ENCODE measurements at places on chromosomes 3 and 15. TPM values are rescaled to one million over a fixed set of nuclear protein-coding genes. Genes with fewer than 3 reads are reported as not detected.

- no peak for DNase-seq
These were observed 210.9 kb downstream of the ZIC1 start for GRCh38 chr3:147619921-147620560.

- no peak for DNase-seq
These were observed 287.1 kb downstream of the IL5RA start for GRCh38 chr3:2823031-2823430.

GRCh38 chr3:110521019-110521418 is 550.6 kb upstream of the NECTIN3 start:
- no peak for DNase-seq

DNA sequence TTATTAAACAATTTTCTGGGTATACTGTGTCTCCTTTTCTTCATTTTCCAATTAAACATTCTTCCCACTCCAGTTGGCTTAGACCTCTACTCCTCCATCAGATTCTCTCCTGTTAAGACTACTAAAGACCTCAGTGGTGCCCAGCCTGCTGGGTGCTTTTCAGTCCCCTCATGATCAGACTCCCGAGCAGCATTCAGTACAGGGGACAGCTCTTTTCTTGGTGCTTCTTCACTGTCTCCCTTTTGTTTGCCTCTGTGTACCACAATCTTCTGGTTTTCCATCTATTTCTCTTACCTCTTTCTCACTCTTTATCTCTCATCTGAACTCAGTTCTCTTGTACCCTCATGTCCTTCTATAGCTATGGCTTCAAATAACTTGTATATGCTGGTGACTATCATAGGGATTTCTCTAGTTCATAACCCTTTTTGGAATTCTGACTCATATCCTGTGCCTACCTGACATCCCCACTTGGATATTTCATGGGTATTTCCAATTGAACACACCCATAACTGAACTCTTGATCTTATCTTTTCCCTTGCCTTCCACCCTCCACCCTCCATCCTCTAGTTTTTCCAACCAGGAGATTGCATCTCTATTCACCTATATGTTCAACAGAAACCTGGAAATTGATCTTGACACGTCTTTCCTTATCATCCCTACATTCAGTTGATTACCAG is 55.6 kb upstream of the ABHD10 start:
- DNase-seq, result no peak

DNA sequence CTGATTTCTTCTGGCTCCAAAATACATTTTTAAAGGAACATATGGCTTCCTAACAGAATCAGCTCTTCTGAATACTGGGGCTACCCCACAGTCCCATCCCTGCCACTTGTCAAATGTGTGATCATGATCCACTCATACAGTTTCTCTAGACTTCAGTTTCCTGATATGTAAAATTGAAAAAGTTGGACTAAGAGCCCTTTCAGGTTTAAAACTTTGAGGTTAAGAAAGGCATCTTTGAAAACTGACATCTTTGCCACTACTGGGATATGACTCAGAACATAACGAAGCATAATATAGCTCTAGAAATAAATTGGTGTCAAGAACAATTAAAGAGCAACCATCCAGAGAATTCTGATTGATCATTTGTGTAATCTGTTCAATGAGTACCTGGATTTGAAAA is 248.3 kb downstream of the IL5RA start:
- no peak for DNase-seq

GRCh38 chr3:9198261-9198660 is 51.2 kb downstream of the SRGAP3 start:
- no peak for DNase-seq

DNA sequence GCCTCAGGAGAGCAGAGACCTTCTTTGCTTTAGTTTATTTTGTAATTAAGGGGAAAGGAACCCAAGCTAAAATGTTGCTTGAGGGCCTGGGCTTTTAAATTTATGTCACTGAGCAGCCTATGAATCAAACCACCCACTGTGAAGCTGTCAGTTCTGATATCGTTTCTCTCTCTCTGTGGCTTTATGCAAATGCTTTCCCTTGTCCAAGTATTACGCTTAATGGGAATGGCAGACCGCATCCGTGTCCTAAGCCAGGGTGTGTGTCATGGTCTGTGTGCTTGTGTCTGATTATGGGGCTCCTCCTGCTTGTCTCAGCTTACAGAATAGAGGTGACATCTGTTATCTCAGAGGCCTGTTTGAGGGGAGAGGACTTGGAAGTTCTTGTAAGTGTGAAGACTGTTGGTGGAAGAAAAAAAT is 82.4 kb downstream of the EBLN2 start:
- no peak for DNase-seq

- peak; percentile 11 for DNase-seq
These were observed 65.7 kb downstream of the CDIN1 start for GRCh38 chr15:36645106-36645505.

GRCh38 chr15:55601374-55601773 is 13.2 kb upstream of the PYGO1 start:
- no peak for DNase-seq

DNA sequence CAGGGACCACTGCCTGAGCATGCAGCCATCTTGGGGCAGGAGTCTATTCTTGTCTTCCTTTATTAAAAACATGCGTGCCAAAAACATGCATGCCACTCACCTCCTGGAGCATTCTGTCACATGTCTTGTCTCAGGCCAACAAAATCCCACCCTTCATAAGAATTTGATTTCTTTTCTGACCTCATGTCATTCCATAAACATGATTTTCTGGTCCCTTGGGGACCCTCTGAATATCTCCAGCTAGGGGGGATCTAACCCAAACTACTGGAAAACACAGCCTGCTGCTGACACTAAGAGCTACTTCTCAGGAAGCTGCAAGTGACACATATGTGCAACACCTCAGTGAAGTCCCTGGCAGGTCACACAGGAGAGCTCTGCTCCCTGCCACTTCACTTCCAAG is 26.8 kb upstream of the NOX5 start:
- DNase-seq, result no peak

DNA sequence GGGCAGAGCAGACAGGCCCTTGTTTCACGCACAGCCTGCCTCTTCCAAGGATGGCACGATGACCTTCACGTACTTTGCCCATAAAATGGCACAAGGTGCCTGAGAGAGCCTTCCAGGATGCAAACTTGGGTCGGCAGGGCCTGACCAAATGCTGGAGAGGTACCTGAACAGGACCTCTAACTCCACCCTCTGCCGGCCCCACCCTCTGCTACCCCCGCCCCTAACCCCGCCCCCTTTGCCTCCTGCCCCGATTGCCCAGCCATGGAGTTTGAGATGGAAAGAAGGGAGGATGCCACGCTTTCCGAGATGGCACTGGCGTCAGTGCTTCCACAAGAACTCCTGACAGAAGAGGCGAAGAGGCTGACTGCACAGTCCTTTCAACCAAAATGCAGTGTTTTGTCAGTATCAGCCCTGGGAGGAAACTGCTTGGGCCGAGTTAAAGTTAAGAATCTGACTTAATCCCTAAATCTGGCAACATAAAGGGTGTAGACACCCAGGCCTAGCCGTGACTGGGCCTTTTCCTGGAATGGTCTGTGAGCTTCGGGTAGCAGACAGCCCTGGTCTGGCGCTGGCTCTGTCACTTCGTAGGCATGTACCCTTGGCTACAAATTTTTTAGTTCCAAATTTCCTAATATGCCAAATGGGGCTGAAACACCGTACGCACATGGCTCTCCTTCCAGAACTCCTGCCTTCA is 230.3 kb upstream of the RGMA start:
- DNase-seq, result no peak

DNA sequence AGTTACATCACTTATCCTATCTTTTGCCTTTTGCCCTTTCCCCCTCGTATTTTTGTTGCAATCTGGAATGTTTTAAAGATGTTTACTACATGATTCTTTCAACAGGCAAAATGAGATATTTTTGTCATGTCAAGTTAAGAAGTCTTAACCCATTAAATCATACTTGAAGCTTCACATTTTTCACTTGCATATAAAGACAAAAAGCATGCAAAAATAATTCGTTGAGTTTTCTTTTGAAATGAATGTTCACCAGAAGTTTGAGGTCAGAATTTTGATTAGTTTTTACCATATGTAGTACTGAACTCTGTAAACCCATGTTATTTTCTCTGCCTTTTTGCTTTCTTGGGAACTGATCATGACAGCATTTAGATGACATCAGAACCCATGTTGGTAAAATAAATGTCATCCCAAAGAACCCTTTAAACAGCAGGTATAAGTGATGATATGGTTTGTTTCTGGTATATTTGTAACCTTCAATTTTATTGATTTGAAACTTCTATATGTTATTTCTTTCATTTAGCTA is 188.5 kb downstream of the GHSR start:
- DNase-seq, result no peak

GRCh38 chr3:10223676-10224639 is 24.3 kb upstream of the TATDN2 start:
- peak; percentile 75 for DNase-seq

DNA sequence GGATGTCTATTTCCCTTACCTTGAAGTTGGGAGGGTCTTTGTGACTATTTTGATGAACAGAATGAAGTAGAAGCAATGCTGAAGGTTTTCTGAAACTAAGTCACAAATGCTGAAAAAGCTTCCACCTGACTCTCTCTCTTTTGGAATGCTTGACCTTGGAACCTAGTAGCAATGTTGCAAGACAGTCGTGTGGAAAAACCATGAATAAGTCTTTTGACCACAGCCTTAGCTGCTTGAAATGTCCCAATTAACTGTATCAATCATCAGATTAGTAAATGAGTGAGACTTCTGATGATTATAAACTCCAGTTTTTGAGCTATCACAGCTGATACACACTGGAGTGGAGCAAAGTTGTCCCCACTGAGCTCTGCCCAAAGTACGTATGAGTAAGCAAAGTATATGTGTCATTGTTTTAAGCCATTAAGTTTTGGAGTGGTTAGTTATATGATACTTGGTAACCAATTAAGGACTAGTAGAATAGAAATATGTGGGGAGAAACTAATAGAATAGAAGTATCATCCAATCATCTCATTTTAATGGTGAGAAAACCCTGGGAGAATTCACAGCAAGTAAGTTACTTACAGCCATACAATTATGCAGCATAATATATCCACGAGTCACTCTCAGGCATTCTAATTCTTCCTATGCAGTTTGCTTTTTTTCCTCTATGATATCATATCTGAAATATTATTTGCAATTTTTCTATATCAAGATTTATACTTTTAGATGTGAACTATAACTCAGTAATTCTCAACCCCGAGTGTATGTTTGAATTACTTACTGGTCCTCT is 1010.6 kb downstream of the ROBO2 start:
- no peak for DNase-seq

DNA sequence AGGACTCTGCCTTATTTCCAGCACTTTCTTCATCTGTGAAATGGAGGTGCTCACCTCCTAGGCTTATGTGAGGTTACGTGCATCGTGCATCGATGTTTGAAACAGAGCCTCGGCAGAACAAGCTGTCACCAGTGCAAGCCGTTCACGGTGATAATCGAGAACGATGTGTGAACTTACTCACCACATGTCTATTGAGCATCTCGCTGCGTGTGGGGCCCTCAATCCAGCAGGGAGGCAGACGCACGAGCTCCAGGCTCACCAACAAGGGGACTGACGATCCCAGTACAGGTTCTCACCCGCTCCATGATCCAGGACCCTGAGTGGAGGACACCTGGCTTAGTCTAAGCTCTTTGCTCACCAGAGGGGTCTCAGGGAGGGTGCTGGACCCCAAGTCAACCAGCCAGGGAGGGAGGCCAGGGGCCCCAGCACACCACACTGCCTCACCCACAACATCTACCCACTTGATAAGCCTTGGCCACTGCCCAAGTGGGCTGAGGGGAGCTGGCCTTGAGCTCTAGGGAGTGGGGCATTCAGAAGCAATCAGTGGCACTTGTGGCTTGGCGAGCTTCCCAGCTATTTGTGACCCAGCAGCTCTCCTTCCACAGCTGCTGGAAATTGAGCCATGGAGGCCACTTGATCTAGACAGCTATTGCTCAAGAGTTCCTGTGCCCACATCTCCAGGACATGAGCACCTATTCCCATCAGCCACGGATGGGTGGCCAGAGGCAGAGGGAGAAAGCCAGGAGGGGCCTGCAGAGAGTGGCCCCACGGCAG is 34.4 kb upstream of the SLC6A1 start:
- DNase-seq, result peak; percentile 61

DNA sequence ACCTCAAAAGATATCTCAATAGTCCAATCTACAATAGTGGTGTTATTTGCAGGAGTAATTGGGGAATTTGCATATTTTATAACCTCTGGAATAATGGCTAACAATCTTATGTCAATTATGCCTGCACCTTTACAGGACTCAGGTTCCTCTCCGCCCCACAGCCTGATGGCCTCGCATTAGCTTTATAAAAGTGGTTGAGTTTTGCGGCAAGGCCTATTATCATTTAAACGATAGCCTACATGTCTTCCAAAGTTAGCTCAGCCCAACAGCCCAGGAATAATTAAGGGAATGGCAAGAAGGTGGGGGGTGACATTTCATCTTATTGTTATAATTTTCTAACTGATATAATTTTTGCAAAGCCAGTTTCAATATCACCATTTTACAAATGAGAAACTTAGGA is 97.3 kb downstream of the RTP4 start:
- DNase-seq, result no peak

DNA sequence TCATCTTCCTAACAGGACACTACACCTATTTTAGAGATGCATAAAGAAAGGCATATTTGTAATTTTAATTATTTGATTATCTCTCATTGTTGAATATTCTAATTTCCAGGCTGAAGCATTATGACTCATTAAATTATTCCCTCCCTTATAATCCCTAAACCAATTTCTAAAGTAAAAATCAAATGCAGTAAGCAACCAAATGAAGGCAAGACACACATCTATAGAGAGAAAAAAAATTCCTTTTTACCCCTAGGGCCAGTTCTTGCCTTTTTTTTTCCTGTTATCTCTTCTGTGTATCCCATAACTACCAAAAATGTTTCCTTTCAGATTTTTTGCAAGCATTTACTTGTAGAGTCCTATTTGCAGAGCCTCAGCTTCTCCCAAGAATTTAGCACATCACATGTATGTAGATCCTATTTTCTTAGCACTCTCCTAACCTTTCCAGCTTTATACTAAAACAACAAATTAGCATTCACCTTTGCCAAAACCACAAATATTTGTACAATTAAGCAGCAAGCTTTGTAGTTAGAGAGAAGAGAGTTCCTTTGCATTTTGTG is 177.9 kb downstream of the SATB1 start:
- DNase-seq, result no peak

GRCh38 chr15:29129221-29129620 is 140.4 kb downstream of the NSMCE3 start:
- DNase-seq, result no peak

- DNase-seq, result no peak
These were observed 117.4 kb upstream of the TLE3 start for GRCh38 chr15:70214941-70215635.

GRCh38 chr15:76440441-76440840 is 103.9 kb downstream of the ISL2 start:
- DNase-seq, result no peak

GRCh38 chr15:81032818-81033217 is 32.1 kb downstream of the TLNRD1 start:
- DNase-seq, result no peak

- DNase-seq, result peak; percentile 17
These were observed at the start of gene CPNE9 for GRCh38 chr3:9703736-9704346. Gene CPNE9 (plus strand): TSS chr3:9703833. CDS start chr3:9703997, 164 bp downstream.

The SCAANT1 gene
- 1.1 TPM for polyA plus RNA-seq

The LSAMP gene
- polyA plus RNA-seq, result not detected

The MYRIP gene
- polyA plus RNA-seq, result 0.89 TPM

The FSTL1 gene
- 90.1 TPM for polyA plus RNA-seq

The KLHL40 gene
- 0.38 TPM for polyA plus RNA-seq

The DPPA2 gene
- not detected for polyA plus RNA-seq

The RBP2 gene
- polyA plus RNA-seq, result 1,530 TPM

The ALS2CL gene
- 11.8 TPM for polyA plus RNA-seq

The CYP8B1 gene
- polyA plus RNA-seq, result 0.25 TPM
